ENCODE measurements at places on chromosomes 5 and 9.

- DNase-seq: peak; percentile 25
Measured at GRCh38 chr5:109454731-109455505, 45.1 kb upstream of the PJA2 start.

GRCh38 chr9:132768932-132769905 is 99.0 kb downstream of the GTF3C4 start:
- DNase-seq: peak; percentile 12

DNA sequence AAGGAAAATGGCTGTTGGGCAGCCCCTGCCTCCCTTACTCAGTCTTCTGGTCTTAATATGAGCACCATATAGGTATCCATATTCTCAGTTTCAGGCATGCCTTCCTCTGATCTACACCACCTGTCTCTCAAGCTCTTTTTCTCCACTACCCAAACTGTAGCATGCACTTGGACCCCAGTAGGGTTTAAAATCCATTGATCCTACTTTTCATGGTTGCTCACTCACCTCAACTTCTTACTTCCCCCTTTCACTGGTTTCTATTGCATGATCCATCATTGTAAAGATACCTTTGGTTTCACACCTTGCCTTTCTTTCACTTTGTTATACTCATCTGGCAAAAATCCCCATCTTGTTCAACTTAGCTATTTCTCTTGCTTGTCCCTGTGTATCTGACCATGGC is 159.4 kb downstream of the KDM4C start:
- no peak for DNase-seq

DNA sequence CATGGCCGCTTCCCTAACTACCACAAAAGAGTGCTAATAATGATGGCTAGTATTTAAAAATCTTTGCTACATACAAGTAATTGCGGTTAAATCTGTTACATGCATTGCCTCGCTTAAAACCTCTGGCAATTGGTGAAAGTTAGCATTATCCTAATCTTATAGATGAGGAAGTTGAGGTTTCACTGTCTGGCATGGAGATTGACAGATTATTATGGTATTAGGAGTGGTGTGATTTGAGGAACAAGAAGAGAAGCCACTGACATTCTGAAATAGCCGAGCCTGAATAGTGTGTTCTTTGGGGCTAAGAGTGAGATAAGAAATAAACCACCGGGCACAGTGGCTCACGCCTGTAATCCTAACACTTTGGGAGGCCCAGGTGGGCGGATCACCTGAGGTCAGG is 45.3 kb upstream of the DPYSL3 start:
- no peak for DNase-seq

DNA sequence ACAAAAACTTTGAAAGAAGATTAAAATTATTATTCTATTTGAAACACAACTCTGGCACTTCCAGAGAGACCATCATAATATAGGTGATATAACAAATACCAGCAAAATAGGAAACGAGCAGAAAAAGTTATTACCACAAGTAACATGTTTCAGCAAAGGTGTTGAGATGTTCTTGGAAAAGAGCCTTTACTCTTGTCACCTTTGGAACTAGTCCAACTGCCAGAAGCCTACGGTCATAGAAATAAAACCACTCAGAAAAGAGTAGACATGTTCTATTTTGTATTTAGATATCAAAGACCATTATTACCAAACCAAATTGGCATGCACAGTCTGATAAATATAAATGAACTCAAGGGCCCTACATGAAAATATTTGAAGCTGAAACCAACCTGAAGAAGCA is 145.0 kb upstream of the DMAC1 start:
- no peak for DNase-seq

DNA sequence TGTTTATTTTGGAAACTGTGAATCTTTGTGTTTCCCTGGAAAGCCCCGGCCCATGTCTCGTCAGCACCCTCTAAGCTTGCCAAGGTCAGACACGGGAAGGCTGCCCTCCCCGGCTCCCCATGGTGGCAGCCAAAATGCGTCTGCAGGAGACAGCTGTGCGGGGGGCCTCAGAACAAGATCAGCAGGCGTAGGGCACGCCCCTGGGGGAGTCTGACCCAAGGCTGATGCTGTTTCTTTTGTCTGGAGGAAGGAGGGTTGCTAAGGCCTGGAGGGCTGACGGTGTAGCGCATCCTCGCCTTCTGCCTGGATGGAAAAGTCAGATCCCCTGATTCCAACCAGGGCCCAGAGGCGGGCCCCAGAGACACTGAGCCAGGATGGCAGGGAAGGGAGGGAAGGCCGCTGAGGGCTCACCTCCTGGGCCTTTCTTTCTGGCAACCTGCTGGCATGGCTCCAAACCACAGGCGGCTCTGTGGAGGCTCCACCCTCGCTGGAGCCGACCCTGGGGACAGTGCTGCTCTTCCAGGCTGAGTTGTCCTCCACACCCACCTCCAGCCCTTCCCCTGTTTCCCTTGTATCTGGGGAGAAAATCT is 57.2 kb downstream of the OLFM1 start:
- DNase-seq: no peak

DNA sequence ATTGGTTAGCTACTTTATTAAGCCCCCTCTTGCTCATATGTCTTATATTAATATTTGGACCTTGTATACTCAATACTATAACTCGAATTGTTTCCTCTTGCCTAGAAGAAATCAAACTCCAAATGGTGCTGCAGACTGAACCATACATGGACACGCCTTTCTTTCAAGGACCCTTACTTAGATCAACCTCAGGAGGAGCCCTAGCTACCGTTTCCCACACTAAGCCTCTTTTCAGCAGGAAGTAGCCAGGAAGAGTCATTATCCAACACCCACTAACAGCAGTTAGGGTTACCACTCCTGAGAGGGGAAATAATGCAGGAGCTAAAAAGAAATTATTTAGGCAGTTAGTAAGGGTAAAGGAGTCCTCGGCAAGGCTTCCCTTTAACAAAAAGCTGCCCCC is 243.8 kb upstream of the PUM3 start:
- DNase-seq: no peak

DNA sequence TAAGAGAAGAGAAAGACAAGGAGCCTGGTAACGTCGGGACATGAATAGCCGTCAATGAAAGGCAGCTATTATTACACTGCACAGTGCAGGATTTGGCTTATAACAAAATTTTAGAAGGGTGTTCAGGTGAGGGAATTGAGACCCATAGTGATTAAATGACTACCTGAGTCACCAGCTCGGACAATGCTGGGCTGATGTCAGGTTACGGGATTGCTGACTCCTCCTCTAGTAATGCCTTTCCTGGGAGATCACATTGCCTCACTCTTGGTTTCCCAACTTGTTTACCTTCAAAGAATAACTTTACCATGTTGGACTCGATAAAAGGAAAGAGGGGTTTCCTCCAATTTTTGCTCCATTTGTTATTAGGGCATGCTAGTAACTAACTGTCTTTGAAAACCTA is 132.6 kb downstream of the GHR start:
- DNase-seq: no peak

GRCh38 chr5:66634601-66635000 is 38.4 kb downstream of the MAST4 start:
- no peak for DNase-seq

DNA sequence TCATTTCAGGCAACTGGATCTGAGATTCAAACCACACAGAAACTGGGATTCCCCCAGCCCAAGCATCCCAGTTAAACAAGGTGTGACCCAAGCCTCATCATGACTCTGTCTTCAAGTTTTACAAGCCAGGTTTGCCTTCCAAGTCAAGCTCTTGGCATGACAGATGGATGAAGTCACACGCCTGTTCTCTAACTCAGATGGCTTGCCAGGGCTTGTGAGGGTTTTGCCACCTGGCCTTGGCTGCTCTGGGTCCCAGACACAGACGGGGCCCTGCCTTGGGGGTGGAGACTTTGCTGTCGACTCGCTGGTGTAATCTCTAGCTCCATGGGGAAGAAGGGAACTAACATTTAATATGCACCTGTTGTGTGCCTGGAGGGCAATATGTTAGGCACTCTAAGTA is 95.8 kb upstream of the RARS1 start:
- DNase-seq: no peak

DNA sequence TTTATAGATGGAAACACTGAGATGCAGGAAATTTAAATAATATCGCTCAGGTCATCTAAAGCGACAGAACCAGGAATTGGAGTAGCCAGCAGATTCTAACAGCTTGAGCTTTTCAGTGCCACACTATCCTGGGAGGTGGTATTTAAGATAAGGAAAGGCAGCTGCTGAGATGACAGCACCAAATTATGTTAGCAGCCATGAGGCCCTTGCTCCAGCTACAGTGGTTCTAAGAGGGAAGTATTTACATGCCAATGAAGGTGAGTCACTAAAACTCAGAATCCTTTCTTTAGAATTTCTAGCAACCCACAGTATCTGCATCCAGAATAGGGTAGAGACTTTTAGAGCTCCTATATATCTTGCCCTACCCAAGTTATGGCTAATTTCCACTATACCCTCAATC is 127.0 kb upstream of the VLDLR start:
- peak; percentile 19 for DNase-seq

- no peak for DNase-seq
Measured at GRCh38 chr5:17308326-17309065, 91.1 kb downstream of the BASP1 start.

GRCh38 chr5:16178745-16179372 is 732 bp downstream of the MARCHF11 start:
- no peak for DNase-seq

- DNase-seq: no peak
Measured at GRCh38 chr9:134879664-134880483, 736 bp upstream of the FCN2 start.

GRCh38 chr5:62631909-62632580 is 53.4 kb downstream of the LRRC70 start:
- no peak for DNase-seq

GRCh38 chr5:142313682-142314081 is 11.1 kb downstream of the SPRY4 start:
- no peak for DNase-seq

GRCh38 chr9:33244137-33244784 is 4.3 kb downstream of the SPINK4 start:
- no peak for DNase-seq

- no peak for DNase-seq
Measured at GRCh38 chr5:107646418-107646817, 24.3 kb downstream of the EFNA5 start.
